Aorta (tissue), 5 donors: ENCODE measurements at places on chromosomes 7 and 10. TPM values are rescaled to one million over a fixed set of nuclear protein-coding genes. Genes with fewer than 3 reads are reported as not detected.

GRCh38 chr7:43729924-43730248, 563 bp upstream of the COA1 start:
- DNase-seq: no peak

DNA sequence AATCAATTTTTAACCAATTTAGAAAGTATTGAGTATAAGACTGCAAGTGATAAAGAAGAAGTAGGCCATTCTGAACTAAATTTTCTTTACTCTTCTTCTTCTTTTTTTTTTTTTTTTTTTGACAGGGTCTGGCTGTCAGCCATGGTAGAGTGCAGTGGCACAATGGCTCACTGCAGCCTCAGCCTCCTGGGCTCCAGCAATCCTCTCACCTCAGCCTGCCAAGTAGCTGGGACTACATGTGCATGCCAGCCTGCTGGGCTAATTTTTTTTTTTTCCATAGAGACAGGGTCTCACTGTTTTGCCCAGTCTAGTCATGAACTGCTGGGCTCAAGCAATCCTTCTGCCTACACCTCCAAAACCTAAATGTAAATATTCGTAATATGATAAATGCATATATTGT, 63.2 kb downstream of the DGKB start:
- no peak for DNase-seq

DNA sequence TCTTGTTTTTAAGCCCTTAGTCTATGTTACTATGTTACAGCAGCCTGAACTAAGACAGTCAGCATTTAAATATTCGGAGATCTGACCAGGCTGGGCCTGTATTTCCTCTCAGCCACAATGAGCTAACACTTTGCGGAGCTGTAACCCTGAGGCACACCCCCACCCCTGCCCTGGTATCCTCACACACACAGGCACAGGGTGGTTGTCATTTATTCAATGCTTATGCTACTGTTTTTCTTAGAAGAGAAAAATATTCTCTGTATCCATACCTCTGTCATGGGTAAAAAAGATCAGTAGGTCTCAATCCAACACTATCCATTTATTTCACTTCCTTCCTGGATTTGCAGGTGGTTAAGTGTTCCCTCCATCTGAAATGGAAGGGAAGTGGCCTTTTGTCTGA, 80.3 kb upstream of the TRIL start:
- DNase-seq: no peak

DNA sequence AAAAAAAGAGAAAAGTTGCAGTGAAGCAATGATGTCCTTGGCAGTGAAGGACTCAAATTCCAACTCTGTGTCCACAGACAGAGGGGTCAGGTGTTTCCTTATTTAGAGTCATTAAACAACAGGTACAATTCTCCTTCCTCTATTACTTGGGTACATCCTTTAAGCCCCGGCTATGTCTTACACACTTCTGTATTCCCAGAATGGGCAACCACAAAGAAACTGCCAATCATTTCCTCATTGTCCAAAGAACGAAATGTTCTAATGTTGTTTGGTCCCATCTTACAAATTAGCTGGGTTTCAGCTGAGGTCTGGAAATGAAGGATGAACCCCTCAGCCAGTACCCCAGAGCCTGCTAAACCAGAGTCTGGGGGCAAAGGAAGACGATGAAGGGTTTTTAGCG, 59.5 kb downstream of the GRB10 start:
- DNase-seq: no peak

- DNase-seq: no peak
Observed at GRCh38 chr10:132162590-132163277, 24.0 kb upstream of the DPYSL4 start.

- no peak for DNase-seq
Observed at GRCh38 chr10:91009121-91009520, 88.2 kb upstream of the ANKRD1 start.

DNA sequence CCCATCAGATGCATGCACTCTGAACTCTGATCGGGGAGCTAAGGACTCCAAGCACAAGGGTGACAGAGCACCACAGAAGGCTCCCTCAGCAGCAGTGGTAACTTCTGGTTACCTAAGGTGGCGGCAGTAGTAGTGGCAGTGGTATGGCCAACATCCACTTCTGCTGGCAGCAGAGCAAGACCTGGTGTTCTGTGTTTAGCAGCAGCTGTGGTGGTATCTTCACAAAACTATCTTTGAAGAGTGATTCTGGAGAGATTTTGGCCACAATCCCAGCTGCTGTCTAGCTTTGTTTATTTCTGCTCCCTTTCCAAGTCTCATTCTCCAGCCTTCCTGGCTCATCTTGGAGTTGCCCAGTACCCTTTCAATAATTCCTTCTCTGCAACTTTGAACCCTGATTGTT, 102.4 kb upstream of the LRGUK start:
- no peak for DNase-seq

- peak; percentile 36 for DNase-seq
Observed at GRCh38 chr10:132685921-132686680, 99.8 kb downstream of the NKX6-2 start.

BMPR1A gene
- 120 TPM for total RNA-seq
